CD4-positive, alpha-beta T cell treated with Interleukin-4 for 1 hour (primary cell): ENCODE measurements at places on chromosomes 5 and 9.

GRCh38 chr9:90142580-90142979, 500.0 kb downstream of the DIRAS2 start:
- DNase-seq = peak; percentile 51

GRCh38 chr5:134091626-134092121, 22.8 kb upstream of the TCF7 start:
- DNase-seq = no peak

- no peak for DNase-seq
Observed at GRCh38 chr5:125463466-125464092, 717.1 kb upstream of the ZNF608 start.

DNA sequence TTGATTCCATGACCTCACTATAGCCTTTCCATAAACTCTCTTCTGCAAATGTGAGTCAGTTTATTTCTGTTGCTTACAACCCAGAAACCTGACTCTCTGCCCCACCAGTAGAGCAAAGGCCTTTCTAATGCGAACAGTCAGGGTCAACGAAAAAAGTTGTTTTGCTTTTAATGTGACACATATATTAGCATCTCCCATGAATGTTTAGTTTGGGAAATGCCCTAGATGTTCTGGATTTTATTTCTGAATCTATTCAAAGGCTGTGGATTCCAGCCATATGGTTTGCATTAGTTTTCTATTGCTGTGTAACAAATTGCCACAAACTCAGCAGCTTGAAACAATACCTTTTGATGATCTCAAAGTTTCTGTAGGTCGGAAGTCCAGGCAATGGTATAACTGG, 193.5 kb downstream of the GNA14 start:
- DNase-seq = no peak

- DNase-seq = peak; percentile 50
Observed at GRCh38 chr5:41843456-41844370, 26.5 kb downstream of the OXCT1 start.

DNA sequence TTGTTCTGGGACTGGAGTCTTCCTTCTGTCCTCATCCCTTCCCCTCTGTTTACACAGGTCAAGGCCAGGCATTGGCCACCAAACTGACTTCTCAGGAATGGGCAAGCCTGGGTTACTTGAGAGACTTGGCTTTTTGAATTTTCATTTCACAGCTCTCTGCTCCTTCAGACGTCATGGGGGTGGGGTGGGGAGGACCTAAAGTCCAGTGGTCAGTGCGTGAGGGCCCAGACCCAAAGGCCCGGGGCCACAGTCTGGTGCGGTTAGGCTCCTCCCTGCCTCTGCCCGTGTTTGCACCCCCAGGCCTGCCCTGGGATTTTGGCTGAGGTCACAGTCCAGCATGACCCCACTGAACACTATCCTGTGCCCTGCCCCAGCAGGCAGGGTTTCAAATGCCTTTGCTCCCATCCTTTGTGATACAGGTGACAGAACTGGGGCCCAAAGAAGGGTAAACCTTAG, 4.1 kb upstream of the CXXC5 start:
- peak; percentile 7 for DNase-seq

GRCh38 chr9:94083384-94083783, 880 bp upstream of the PTPDC1 start:
- no peak for DNase-seq

- no peak for DNase-seq
Observed at GRCh38 chr5:16819522-16820167, 116.4 kb downstream of the MYO10 start.

GRCh38 chr5:119274030-119274766, 81.6 kb upstream of the TNFAIP8 start:
- no peak for DNase-seq

- DNase-seq = no peak
Observed at GRCh38 chr9:106981396-106982287, 118.7 kb downstream of the ZNF462 start.

DNA sequence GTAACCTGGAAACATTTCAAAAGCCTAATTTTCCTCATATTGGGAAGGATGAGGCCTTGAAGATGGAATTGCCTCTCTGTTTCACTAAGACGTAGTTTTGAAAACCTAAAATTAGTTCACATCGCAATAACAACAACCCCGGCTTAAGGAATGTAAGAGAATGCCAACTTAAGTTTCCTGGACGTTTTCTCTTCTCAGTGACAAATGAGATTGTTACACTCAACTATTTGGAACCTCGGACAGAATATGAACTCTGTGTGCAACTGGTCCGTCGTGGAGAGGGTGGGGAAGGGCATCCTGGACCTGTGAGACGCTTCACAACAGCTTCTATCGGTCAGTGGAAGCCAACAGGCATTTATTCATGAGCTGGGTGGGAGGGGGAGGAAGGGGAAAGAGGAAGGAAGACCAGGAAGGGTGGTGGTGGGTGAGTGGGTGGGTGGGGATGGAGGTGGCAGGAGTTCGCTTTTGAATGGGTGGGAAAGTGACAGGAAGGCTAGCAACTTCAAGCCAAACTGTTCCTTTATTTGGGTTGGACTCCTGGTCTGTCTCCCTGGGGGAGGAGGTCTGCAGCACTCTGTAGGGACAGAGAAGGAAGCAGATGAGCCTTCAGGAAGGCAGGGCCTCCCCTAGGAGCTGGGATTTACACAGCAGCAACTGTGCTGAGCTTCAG, 83.4 kb downstream of the TEK start:
- DNase-seq = no peak

- no peak for DNase-seq
Observed at GRCh38 chr5:102278231-102278630, 17.9 kb downstream of the SLCO4C1 start.
